ENCODE measurements at places on chromosomes 13 and 19.

GRCh38 chr13:68627379-68627778 lies 1397.2 kb upstream of the PCDH9 start:
- H3K36me3 ChIP-seq, result no peaks in the 10 kb centered on the region
- no peaks in the 10 kb centered on the region for H3K27me3 ChIP-seq
- H3K4me3 ChIP-seq, result no peak overlapping the region
- H3K4me1 ChIP-seq, result no peaks in the 10 kb centered on the region
- no peak overlapping the region for H3K27ac ChIP-seq

DNA sequence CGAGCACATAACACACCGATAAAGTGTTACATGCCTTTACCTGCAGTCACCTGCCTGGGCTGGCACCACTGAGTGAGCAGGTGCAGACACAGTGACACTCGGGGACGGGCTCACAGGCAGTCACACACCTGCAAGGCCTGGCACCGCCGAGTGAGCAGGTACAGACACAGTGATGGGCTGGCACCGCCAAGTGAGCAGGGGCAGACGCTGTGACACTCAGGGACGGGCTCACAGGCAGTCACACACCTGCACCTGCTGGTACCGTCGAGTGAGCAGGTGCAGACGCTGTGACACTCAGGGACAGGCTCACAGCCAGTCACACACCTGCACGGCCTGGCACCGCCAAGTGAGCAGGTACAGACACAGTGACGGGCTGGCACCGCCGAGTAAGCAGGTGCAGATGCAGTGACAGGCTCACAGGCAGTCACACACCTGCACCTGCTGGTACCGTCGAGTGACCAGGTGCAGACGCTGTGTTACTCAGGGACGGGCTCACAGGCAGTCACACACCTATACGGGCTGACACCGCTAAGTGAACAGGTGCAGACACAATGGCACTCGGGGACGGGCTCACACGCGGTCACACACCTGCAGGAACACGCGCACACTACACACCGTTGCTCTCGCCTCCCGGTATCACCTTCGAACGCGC lies 470 bp downstream of the ZNF835 start:
- peaks cover 7% of the 10 kb centered on the region for H3K4me1 ChIP-seq
- H3K27ac ChIP-seq, result no peak overlapping the region
- H3K36me3 ChIP-seq, result no peaks in the 10 kb centered on the region
- peak overlapping the region; percentile 59 for H3K4me3 ChIP-seq

DNA sequence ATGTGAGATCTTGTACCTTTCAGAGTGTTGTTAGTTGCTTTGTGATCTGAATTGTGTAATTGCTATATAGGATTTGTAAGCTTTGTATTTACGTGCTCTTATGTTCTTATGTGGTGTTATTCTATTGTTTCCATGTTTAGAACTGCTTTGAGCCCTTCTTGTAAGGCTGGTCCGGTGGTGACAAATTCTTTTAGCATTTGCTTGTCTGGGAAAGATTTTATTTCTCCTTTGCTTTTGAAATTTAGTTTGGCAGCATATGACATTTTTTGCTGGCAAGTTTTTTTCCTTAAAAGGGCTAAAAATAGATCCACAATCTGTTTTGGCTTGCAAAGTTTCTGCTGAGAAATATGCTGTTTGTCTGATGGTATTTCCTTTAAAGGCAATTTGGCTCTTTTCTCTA lies 1089.2 kb upstream of the PCDH9 start:
- H3K27me3 ChIP-seq, result no peaks in the 10 kb centered on the region
- no peak overlapping the region for H3K27ac ChIP-seq
- no peak overlapping the region for H3K4me3 ChIP-seq
- no peaks in the 10 kb centered on the region for H3K36me3 ChIP-seq
- no peak for DNase-seq
- H3K4me1 ChIP-seq, result no peaks in the 10 kb centered on the region

DNA sequence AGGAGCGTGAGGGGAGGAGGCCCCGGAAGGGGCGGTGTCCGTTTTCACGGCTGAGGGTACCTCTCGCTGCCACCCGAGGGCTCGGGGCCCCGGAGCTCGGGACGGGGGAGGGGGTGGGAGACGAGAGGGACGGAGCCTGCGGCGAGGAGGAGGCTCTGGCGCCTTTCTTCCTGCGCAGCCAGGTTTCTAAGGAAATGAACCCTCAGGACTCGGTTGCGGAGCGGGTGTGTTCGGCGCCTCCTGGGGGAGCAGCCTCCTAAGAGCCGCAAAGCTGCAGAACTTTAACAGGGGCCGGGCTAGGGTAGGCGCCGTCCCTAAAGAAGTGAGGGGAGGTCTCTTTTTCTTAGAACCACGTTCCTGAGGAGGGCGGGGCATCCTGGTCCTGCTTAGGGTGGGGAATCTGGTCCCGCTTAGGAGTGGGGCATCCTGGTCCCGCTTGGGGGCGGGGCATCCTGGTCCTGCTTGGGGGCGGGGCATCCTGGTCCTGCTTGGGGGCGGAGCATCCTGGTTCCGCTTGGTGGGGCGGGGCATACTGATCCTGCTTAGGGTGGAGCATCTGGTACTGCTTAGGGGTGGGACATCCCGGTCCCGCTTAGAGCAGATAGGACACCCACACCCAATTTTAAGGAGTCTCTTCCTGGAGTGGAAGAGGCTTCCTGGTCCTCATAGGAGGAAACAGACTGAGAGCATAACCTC lies 6.2 kb downstream of the SYT5 start:
- peaks cover 19% of the 10 kb centered on the region for H3K4me1 ChIP-seq
- peak; percentile 24 for DNase-seq
- peaks cover 33% of the 10 kb centered on the region for H3K27me3 ChIP-seq
- H3K27ac ChIP-seq, result no peak overlapping the region
- H3K4me3 ChIP-seq, result no peak overlapping the region

- H3K36me3 ChIP-seq, result no peaks in the 10 kb centered on the region
- no peaks in the 10 kb centered on the region for H3K4me1 ChIP-seq
- no peak overlapping the region for H3K4me3 ChIP-seq
- H3K27ac ChIP-seq, result no peak overlapping the region
- no peak for DNase-seq
- no peaks in the 10 kb centered on the region for H3K27me3 ChIP-seq
Measured at GRCh38 chr13:78383899-78384298, 219.5 kb downstream of the POU4F1 start.

DNA sequence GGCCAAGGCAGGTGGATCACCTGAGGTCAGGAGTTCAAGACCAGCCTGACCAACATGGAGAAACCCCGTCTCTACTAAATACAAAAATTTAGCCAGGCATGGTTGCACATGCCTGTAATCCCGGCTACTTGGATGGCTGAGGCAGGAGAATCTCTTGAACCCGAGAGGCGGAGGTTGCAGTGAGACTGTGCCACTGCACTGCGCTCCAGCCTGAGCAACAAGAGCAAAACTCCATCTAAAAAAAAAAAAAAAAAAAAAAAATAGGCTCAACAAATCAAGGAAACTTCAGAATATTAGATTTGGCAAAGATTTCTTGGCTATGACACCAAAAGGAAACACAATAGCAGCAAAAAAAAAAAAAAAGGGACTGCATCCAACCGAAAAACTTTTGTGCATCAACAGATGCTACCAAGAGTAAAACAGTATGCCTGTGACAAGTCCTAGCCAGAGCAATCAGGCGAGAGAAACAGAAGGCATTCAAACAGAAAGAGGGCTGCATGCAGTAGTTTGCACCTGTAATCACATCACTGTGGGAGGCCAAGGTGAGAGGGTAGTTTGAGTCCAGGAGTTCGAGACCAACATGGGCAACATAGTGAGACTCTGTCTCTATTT lies 23.8 kb downstream of the ZNF160 start:
- peaks cover 76% of the 10 kb centered on the region for H3K36me3 ChIP-seq
- no peak overlapping the region for H3K4me3 ChIP-seq
- no peaks in the 10 kb centered on the region for H3K27me3 ChIP-seq
- H3K27ac ChIP-seq, result no peak overlapping the region

- no peaks in the 10 kb centered on the region for H3K4me1 ChIP-seq
- H3K27ac ChIP-seq, result no peak overlapping the region
- DNase-seq, result no peak
- H3K27me3 ChIP-seq, result no peaks in the 10 kb centered on the region
- no peak overlapping the region for H3K4me3 ChIP-seq
- H3K36me3 ChIP-seq, result no peaks in the 10 kb centered on the region
Measured at GRCh38 chr13:37129866-37130265, 24.4 kb upstream of the CSNK1A1L start.

GRCh38 chr19:29537181-29537580 lies 11.4 kb downstream of the VSTM2B start:
- H3K36me3 ChIP-seq, result no peaks in the 10 kb centered on the region
- H3K4me1 ChIP-seq, result no peaks in the 10 kb centered on the region
- peaks cover 7% of the 10 kb centered on the region for H3K27me3 ChIP-seq
- no peak overlapping the region for H3K27ac ChIP-seq
- no peak overlapping the region for H3K4me3 ChIP-seq

DNA sequence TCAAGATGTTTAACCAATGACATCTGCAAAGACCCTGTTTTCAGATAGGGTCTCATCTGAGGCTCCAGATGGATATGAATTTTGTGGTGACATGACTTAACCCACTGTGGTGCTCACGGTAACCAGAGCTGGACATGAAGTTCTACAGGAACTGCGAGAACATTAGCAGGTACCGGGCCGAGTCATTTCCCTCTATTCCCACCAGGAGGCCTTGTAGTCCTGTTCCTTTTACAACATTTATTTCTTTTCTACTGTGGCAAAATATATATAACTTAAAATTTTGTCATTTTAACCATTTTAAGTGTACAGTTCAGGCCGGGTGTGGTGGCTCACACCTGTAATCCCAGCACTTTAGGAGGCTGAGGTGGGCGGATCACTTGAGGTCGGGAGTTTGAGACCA lies 7.6 kb upstream of the TSPAN16 start:
- no peaks in the 10 kb centered on the region for H3K27me3 ChIP-seq
- H3K4me3 ChIP-seq, result no peak overlapping the region
- DNase-seq, result peak; percentile 15
- H3K27ac ChIP-seq, result no peak overlapping the region
- H3K4me1 ChIP-seq, result peaks cover under 1% of the 10 kb centered on the region

DNA sequence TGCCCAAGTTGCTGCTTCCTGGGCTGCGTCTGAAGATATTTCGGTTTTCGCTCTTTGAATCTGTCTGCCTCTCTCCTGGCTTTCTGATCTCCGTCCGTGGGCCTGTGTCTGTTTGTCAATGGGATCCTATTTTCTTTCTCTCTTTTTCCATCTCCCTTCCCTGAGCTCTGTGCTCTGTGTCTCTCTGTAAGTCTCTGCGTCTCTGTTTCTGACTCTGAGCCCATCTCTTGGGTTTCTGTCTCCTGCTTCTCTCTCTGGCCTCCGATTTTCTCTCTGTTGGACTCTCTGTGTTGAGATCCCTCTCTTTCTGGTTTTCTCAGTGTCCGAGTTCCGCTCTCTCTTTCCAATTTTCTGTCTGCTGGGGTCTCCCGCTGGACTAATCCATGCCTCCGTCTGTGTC lies 1.7 kb downstream of the PRKCG start:
- H3K27me3 ChIP-seq, result peaks cover 30% of the 10 kb centered on the region
- H3K4me1 ChIP-seq, result peaks cover 36% of the 10 kb centered on the region
- DNase-seq, result no peak
- H3K36me3 ChIP-seq, result no peaks in the 10 kb centered on the region

DNA sequence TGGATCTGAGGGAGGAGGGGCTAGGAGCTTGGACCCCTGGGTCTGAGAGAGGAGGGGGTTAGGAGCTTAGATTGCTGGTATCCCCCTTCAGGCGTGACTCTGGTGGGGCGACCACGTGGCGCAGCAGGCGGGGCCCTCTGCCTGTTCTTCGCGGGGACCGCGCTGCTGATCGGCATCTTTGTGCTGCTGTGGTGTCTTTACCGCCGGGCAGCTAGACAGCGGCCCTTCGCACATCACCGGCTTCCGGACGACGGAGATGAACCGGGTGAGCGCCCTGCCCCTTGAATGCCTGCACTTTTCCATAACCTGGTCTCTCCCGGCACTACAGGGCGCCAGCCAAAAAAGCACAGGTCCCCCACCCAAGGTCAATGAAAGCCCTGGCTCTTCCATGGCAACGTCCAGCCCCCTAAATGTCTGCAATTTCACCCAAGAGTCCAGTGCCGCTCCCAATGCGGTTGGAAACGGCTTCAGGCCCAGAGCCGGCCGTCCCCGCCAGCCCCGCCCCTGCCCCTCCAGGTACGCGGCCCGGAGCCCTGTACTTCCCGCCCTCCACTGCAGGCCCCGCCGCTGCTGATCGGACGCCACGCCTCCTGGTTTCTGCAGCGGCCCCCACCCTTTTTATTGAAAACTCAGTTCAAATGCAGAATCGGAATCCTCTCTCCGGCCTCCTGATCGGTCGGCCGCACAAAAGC lies 2.8 kb downstream of the GFY start:
- no peak overlapping the region for H3K4me3 ChIP-seq
- H3K36me3 ChIP-seq, result no peaks in the 10 kb centered on the region
- no peak overlapping the region for H3K27ac ChIP-seq

- H3K27me3 ChIP-seq, result no peaks in the 10 kb centered on the region
- H3K36me3 ChIP-seq, result no peaks in the 10 kb centered on the region
- no peak overlapping the region for H3K4me3 ChIP-seq
- no peak for DNase-seq
- no peak overlapping the region for H3K27ac ChIP-seq
Measured at GRCh38 chr19:27734496-27735220, 1478.3 kb downstream of the UQCRFS1 start.

DNA sequence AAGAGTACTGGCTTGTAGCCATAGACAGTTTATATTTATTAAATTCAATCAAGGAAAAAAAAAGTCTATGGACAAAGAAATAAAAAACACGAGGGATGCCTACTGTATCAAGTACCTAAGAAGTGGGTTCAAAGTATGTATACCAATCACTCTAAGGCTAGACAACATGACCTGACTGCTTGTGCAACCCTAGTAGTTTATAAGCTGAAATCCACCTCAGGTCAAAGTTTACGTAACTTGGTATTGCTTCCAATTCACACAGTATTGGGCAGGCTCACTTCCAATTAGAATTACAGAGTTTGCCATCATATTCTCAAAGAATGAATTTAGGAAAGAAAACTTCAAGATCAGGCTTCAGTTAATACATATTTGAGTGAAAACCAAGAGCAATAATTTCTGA lies 657.8 kb downstream of the DACH1 start:
- no peaks in the 10 kb centered on the region for H3K27me3 ChIP-seq
- H3K4me3 ChIP-seq, result no peak overlapping the region
- H3K36me3 ChIP-seq, result no peaks in the 10 kb centered on the region
- DNase-seq, result no peak
- H3K4me1 ChIP-seq, result no peaks in the 10 kb centered on the region

DNA sequence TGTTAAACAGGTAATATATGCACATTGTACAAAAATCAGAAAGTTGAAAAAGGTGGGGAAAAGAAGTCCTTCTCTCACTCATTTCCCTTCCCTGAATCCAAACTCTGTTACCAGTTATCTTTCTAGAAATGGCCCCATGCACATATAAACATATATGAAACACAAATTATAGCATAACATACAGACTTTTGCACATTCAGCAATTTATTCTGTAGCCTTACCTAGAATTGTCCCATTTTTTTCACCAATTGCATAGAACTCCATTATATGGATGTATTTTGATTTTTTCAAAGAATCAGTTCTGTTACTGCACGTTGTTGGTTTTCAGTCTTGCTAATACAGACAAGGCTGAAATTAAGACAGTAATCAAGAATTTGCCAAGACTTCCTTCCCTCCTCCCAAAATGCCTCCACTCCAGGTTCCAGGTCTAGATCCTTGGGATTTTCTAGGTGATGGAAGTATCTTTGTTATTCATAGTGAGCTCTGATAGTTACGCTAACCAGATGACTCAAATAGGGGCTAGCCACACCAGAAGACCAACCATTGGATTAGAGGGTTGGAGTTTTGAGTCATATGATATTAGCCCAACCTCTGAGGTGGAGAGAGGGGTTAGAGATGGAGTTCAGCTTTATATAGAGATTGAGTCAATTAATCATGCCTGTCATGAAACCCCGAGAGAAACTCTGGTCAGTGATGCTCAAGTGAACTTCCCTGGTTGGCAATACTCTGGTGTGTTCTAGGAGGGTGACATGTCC lies 30.7 kb downstream of the GPR180 start:
- H3K4me1 ChIP-seq, result no peaks in the 10 kb centered on the region
- no peaks in the 10 kb centered on the region for H3K27me3 ChIP-seq
